A549 treated with CpdA at 1 μM for 4 hours (cell line): ENCODE measurements at places on chromosomes 1 and 21. TPM values are rescaled to one million over a fixed set of nuclear protein-coding genes. Genes with fewer than 3 reads are reported as not detected.

TFF2 gene
- total RNA-seq, result 0.10 TPM in 1 of 5 replicates, not detected in the others

GUCA2B gene
- 0.19 to 0.30 TPM in 2 of 5 replicates, not detected in the others for total RNA-seq

AADACL3 gene
- total RNA-seq, result not detected in 5 replicates

DYNLT5 gene
- total RNA-seq, result not detected in 5 replicates

MAB21L3 gene
- 0.04 TPM in 1 of 5 replicates, not detected in the others for total RNA-seq

ACTA1 gene
- 0.13 to 0.23 TPM (median 0.23 TPM) in 3 of 5 replicates, not detected in the others for total RNA-seq

CD84 gene
- not detected in 5 replicates for total RNA-seq
